ENCODE measurements at places on chromosomes 4 and X.

- DNase-seq = no peak
These were observed 24.2 kb downstream of the SLC25A5 start for GRCh38 chrX:119492463-119492862.

GRCh38 chrX:129933700-129934099 lies 27.7 kb downstream of the UTP14A start:
- DNase-seq = no peak

GRCh38 chr4:67911638-67912037 lies 27.8 kb upstream of the TMPRSS11D start:
- DNase-seq = no peak

GRCh38 chrX:66030505-66031317 lies 9.2 kb downstream of the VSIG4 start:
- no peak for DNase-seq

DNA sequence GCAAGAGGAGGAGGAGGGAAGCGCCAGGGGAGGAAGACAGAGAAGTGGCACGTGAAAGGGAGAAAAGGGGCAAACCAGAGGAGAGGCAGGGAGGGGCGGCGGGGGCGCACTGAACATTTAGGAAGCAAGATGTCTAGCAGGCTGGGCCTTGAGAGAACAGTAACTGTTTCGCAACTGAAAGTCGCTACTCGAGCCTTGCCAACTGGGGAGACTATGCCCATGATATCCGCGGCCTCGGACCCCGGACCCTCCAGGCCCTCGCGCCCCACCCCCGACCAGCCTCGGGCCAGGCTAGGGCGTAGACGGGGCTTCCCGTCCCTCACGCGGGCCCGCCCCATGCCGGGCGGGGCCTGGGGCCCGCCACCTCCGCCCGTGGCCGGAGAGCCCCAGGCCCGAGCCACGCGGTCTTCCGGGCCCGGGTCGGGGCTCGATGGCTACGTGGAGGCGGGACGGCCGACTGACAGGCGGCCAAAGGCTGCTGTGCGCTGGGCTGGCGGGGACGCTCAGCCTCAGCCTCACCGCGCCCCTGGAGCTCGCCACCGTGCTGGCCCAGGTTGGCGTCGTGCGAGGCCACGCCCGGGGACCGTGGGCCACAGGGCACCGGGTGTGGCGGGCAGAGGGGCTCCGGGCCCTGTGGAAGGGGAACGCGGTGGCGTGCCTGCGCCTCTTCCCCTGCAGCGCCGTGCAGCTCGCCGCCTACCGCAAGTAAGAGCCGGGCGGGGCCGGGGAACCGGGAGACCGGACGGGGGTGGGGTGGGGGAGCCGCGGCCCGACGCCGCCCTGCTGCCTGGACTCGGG lies at the start of gene SLC25A43:
Gene SLC25A43 (plus strand): TSS at position 363 of the 798 bp plus-strand sequence. CDS start 68 bp downstream, at position 431.
- DNase-seq = peak; percentile 23

DNA sequence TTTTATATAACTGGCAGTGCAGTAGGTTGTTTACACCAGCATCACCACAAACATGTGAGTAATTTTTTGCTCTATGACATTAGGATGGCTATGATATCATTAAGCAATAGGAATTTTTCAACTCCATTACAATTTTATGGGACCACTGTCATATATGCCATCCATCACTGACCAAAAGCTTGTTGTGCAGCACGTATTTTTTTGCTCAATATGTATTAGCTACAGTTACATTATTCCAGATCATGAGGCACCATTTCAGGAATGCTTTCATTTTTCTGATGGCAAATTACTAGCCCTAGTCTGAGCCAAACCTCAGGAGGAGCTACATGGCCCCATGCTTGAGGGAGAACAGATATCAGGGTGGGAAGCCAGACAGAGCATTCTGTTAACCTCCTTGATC lies 56.8 kb upstream of the DCLK2 start:
- DNase-seq = no peak

DNA sequence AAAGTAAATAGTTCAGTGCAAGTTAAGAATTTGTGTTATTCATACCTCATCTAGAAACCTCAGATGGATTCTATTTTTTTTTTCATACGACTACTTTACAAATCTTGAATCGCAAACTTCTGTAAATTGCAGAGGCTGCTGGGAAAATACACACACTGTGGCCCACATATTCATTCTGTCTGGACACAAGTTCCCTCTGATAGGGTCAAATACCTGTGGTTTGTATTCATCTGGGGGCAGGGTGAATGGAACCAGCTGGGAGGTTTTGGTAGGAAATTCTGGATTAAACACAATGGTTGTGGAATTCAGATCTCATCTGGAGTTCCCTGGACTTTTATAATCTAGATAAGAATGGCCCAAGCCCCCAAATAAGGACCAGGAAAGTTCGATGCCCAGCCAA lies 56.2 kb downstream of the SPATA18 start:
- DNase-seq = no peak

DNA sequence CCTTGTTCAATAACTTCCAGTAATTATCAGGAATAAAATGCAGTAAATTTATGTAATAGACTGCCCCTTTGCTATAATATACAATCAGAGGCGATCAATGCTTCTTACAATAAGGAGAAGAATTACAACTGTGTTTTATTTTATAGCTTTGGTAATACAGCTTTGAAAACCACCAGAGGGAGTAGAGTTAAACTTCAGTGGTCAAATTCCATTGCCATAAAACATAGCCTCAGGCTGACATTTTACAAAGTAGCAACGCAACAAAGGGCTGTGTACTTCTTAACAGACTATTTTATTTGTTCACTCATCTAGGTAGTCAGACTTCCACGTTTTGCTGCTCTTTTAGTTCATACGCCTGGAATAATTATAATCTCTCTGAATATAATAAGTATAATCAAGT lies 58.5 kb downstream of the TEX13C start:
- DNase-seq = no peak

- DNase-seq = no peak
These were observed 8.3 kb upstream of the MAP7D3 start for GRCh38 chrX:136259543-136259942.

DNA sequence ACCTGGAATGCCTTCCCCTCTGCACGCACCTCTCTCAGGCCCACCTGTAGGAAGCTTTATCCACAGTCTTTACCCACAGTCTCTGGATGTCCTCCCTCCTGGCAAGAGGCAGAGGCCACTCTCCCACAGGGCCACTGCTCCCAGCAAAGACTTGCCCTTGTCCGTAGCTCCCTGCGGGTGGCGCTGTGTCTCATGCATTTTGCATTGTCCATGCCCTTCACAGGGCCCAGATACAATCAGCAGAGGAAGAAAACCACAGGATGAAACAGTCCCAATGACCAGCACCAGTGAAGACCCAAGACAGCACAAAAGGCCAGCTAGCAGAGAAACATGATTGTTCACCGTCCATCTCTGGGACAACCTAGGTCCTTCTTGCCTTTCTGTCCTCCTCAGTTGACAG lies 2.1 kb upstream of the NSG1 start:
- DNase-seq = no peak

DNA sequence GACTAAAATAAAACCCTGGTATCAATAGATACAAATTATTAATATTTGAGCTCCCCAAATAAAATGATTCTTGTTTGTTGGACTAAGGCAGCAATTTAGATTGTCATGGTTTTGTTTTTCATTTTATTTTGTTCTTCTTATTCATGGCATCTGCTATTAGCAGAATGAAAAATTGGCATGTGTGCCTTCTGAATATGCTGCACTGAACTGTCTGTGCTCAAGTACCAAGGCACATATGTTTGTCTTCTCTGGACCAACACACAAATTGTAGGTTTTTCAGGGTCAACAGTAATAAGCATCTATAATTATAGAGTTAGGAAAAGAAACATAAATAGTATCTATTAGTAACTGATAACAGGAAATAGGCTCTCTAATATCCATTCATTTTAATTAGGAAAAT lies 121.1 kb downstream of the BANK1 start:
- no peak for DNase-seq

GRCh38 chrX:12770440-12770839 lies 20.8 kb upstream of the PRPS2 start:
- no peak for DNase-seq

DNA sequence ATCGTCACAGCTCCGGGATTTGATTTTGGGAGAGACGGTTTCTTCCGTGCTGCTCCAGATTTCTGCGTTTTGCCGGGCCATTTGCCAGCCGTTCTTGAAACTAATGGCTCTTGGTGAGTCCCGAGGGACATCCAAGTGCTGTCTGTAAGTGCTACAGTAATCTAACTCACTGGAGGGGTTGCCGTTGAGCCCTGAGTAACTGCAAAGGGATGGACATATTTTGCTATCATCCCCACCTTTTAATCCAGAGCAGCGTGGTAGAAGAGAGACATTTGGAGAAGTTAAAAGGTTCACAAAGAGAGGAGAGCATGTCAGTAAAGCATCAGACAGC lies 88.9 kb upstream of the PDLIM3 start:
- no peak for DNase-seq

GRCh38 chr4:88979276-88979675 lies 77.7 kb downstream of the FAM13A start:
- DNase-seq = no peak

DNA sequence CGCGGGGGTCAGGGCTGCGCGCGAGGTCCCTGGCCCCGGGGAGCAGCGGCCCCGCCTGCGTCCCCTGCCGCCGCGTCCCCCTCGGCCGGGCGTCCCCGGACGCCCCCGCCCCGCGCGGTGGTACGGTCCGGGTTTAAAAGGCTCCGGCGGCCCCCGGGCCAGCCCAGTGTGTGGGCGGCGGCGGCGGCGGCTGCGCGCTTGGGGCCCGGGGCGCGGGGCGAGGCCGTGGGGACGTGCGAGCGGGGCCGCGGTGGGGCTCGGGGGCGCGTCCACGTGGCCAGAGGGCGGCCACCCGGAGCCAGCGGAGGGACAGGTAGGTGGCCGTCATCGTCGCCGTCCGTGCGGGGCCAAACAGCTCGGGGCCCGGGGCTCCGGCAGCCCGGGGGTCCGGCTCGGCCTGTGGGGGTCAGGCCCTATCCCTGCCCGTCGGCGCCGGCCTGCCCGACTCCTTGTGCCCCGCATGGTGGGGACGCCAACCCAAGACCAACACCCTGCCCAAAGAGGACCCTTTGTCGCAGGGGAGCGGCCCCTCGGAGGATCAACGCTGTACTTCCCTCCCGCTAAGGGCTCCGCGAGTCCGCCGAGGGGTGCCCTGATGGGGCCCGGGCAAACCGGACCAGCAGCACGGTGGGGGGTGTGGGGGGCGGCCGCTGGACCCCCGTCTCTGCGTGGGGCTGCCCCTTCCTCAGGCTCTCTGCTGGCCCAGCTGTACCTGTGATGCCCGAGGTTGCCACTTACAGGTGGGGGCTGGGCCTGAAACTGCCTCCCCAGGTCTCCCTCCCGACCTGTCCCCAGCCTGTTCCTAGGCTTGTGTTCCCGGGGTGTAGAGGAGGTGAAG lies at the start of gene PLXNA3:
Gene PLXNA3 (plus strand): TSS at position 166 of the 838 bp plus-strand sequence. CDS start 1,903 bp downstream, outside the sequence.
- peak; percentile 57 for DNase-seq

- DNase-seq = peak; percentile 0
These were observed 66.3 kb downstream of the TSPAN7 start for GRCh38 chrX:38627683-38628082.

GRCh38 chrX:49155243-49155899 lies 7.2 kb upstream of the MAGIX start:
- DNase-seq = peak; percentile 13

GRCh38 chr4:168522356-168522755 lies 25.5 kb downstream of the PALLD start:
- DNase-seq = no peak

- no peak for DNase-seq
These were observed 44.1 kb upstream of the CLDN24 start for GRCh38 chr4:183366206-183366835.

DNA sequence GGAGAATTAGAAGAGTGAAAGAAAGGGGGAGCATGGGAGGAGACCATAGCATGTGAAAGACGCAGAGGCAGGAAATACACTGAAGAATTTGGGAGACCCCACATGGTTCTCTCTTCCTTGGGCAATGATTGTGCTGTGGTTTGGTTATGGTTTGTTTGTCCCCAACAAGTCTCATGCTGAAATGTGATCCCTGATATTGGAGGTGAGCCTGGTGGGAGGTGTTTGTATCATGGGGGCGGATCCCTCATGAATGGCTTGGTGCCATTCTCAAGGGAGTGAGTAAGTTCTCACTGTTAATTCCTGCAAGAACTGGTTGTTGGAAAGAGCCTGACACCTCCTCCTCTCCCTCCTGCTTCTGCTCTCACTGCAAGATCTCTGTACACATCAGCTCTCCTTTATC lies 78.6 kb upstream of the RAI2 start:
- DNase-seq = no peak

DNA sequence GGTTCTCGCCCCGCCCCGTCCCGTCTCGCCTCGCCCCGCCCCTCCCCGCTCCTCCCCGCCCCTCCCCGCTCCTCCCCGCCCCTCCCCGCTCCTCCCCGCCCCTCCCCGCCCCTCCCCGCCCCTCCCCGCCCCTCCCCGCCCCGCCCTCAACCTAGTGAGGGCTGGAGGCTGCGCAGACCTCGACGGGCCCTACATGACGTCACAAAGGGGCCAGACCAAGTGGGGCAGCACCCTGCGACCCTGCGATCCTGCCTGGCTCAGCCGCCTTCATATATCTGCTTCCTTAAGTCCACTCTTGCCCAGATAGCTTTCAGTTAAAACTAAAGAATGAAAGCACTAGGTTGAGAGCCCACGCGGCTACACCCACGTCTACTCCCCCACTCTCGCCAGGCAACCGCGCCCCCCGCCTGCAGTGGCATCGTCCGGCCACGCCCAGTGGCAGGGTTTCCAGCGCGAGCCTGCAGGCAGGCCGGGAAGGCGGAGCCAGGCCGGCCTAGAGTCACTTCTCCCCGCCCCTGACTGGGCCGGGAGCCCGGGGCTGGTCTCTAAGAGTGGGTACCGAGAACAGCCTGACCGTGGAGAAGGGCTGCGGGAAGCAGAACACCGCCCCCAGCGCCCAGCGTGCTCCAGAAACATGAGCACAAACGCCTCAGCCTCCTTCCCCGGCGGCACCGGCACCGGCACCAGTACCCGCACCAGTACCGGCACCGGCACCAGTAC lies 1.5 kb upstream of the MAOA start:
- DNase-seq = peak; percentile 80

DNA sequence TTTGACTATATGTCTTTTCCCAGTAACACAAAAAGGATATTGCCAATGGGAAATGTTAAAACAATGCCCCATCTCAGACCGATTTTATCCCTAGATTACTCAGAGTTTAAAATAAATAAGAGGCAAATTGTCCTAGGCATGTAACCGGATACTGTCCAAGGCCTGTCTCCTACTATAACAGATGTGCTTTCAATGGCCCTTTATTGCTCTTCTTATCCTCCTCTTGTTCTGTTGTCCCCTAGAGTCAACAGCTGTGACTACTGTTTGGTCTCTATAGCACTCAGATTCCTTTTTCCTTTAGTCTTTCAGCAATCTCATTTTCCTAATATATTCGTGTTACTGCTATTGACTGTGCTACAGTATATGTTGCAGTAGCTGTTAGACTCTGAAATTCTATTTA lies 66.8 kb upstream of the PLS3 start:
- no peak for DNase-seq

GRCh38 chr4:22778547-22779163 lies 85.9 kb downstream of the GBA3 start:
- no peak for DNase-seq

DNA sequence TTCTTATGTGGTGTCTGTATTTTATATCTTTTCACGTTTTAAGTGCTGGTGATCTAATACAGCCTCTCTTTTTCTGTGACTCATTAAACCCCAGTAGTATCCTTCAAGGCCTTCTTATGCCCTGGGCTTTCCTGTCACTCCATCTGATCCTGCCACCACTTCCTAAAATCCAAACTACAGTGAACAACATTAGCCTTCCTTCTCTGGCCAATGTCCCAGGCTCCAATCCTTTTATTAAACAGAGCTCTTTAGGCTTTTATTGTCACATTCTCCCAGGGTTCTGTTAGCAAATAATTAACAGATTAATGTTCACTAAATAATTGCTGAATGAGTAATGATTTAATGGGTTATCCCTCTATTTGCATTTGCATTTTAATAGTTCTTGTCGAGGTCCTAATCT lies 47.9 kb upstream of the ITM2A start:
- no peak for DNase-seq
